ENCODE measurements at places on chromosomes 5 and 9. TPM values are rescaled to one million over a fixed set of nuclear protein-coding genes. Genes with fewer than 3 reads are reported as not detected.
A peak's percentile ranks its signal among the peaks of the same experiment; 100 is the strongest.

The OBP2B gene
- not detected for total RNA-seq

The GPRIN1 gene
- total RNA-seq, result 2.5 TPM

The QSOX2 gene
- total RNA-seq, result 5.9 TPM

- DNase-seq, result peak; percentile 5
These were observed 40.9 kb downstream of the SVEP1 start for GRCh38 chr9:110538647-110539041.

- DNase-seq, result no peak
These were observed 376 bp downstream of the GOLGA1 start for GRCh38 chr9:124940521-124940893.

- no peak for DNase-seq
These were observed 29.2 kb downstream of the OSMR start for GRCh38 chr5:38874948-38875456.

All from IMR-90 (cell line).